ENCODE measurements at places on chromosomes 2 and 18.

GRCh38 chr18:42131066-42131929, 176.3 kb downstream of the PIK3C3 start:
- no peak for DNase-seq

DNA sequence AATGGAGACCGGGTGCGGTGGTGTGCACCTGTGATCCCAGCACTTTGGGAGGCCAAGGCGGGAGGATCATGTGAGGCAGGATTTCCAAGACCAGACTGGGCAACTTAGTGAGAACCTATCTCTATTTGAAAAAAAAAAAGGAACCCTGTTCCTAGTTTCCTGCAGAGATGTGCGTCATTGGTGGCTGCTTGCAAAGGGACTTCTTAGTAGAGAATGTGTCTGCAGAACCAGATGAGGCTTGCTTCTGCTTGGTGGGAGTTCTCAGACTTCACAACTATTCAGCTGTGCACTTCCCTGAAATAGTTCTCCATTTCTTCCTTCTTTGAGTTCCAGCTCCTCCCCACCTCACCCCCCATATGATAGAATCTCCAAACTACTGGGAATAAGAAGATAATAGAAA, 22.3 kb downstream of the ZCCHC2 start:
- no peak for DNase-seq

- DNase-seq, result peak; percentile 57
Measured at GRCh38 chr2:218168635-218169462, 2.1 kb upstream of the CXCR1 start.

DNA sequence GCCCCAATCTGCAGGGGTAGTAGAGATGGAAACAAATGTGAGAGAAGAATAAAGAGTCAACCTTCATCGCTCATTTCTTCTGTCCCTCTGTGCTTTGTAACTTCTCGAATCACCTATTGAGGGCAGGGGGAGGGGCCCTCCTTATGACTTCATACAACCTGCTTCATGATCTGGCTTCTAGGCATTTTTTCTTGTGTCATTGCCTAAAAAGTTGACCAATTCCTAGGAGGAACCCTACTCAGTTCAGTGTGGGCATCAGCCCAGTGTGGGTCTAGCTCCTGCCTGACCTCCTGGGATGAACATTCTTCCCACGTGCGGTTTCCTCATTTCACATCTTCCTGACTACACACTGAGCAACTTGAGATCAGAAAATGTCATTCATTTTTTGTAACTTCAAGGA, 46.3 kb upstream of the CREB1 start:
- DNase-seq, result no peak

DNA sequence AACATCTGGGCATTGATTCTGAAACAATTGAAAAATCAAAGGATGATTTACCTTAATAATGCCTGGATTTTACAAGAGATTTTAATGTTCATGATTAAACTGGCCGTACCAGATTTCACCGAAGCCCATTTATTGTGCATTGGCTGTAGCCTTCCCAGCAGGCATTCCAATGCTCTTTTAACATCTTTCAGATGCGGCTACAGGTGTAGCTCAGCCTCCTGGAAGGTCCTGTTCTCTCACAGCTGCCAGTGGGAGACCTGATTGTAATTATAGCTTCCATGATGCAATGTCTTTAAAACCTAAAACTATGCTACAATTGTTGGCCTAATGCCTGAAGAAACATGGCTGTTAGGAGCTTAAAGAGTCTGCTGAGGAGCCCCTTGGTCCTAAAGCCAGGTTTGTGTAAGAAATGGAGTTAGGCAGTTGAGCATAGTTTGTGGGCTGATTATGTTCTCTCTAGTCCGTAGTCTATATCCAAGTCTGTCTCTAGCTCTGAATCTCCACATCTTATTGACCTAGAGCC, 147.4 kb downstream of the CERS6 start:
- DNase-seq, result no peak

DNA sequence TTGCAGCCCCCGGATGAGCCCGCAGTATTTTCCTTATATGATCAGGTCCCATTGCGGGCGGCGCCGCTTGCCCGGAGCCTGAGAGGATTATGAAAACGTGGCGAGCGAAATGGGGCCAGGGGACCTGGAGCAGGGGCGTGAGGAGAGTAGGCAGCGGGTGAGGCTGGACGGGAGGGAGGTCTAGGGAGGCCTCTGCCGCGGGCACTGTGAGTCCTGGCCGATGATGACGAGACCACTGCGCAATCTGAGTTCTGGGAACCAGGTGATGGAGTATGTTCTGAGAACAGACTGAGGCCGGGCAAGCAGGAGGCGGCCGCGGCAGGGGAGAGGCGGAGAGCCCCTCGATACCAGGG, 790 bp upstream of the ACAA2 start:
- DNase-seq, result no peak

DNA sequence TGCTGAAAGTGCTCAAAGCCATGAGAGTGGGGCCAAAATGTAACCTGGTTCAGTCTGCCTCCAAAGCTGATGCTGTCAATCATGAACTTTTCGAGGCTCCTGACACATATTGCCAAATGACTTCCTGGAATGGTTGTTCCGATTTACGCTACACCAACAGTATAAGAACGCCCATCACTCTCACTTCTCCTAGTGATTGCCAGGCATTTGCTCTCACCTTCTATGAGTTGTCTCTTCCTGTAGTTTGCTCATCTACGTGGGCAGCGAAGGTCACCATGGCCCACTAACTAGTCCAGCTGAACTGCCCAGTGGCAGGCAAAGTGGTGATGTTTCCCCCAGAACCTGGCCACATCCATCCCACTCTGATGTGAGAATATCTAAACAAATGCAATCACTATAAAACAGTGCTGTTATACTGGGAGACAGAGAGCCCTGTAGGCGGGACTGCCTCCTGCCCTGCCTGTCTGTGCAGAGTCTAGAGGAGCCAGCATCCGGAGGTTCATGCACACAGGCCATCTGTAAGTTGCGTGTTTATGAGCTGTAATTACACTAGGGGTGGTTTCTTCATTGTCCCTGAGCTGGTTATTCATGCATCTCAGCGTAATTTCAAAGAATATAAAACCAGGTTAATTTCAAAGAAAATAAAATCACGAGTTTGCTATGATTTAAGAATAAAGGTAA, 8.8 kb upstream of the CABLES1 start:
- no peak for DNase-seq

DNA sequence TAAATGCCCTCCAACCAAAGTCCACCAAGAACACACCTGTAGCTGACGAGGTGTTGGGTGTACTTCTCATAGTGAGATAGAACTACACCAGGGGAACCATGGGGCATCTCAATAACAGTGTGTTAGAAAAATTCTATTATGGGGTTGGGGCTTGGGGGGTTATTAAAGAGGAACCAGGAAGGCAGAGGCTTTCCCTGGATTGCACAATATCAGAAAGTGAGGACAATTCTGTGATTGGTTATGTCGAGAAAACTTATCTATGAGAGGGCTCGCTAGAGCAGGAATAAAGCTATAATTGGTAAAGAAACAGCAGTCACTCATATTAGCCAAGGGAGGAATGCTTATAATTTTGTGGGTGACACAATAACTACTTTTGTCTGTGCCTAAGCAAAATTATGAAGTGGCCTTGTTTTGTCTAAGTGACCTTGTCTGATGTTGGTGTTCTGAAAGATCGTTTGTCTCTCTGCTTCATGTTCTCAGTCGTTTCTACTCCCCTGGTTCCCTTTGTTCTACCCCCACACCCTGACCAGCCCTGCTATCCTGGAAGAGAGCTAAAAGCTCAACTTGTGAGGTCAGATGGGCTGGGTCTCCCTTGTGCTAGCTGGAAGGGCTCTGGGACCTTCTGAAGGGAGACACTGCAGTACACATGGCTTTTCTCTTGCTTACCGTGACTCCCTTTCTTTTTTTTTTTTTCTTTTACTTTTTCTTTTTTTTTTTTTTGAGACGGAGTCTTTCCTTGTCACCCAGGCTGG, 21.6 kb upstream of the INO80C start:
- DNase-seq, result no peak

DNA sequence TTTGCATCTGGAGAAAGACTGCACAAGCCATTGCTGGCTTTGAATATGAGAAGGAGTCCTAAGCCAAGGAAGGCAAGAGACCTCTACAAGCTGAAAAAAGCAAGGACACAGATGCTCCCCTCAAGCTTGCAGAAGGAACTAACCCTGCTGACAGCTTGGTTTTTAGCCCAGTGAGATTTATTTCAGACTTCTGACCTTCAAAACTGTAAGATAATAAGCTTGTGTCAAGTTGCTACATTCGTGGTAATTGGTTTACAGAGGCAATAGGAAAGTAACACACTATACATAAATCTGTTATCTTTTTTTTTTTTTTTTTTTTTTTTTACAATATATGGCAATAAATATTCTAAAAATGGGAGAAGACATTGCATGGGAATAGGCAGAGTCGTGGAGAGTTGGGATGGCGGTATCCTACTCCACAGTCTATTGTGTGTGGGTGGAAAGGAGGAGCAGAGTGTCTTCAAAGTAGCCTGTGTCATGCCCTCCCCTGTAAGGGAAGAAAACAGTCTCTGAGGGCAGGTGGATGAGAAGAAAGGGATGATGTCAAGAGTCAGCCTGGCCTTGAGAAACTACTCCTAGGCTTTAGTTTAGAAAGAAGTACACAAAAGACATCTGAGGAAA, 196.9 kb downstream of the THSD7B start:
- no peak for DNase-seq

DNA sequence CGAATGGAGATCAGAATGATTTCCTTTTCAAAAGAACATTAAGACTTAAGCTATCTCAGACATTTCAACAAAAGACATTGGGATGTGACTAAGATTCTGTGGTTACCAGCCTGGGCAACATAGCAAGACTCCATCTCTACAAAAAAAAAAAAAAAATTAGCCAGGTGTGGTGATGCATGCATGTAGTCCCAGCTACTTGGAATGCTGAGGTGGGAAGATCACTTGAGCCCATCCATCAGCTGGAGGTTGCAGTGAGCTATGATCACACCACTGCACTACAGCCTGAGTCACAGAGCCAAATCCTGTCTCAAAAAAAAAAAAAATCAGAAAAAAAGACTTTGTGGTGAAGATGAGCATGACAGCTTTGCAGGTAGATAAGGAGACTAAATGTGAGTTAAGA, 12.8 kb downstream of the RNF103 start:
- no peak for DNase-seq

DNA sequence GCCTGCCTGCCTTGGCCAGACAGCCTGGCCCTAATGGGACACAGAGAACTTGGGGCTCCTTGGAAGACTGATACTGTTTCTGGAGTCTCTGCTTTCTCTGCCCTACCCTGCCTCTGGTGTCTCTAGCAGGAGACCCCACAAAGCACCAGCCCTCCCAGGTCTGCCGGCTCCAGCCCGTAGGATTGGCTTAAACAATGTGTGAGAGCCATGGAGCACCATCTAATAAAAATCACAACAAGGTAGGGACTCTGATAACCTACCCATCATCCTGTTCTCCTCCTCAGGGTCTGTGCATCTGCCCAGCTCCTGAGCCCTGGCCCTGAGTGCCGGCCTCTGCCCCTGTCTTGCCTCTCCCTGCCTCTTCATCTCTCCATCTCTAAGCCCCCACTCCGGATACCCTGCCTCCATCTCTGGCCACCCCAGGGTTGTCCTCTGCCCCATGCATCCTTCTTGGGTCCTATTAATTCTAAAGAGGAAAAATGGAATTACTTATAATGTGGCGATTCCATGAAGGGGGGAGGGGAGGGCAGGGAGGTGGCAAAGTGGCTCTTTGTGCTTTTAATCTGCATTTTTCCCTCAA, 1.2 kb upstream of the ECEL1 start:
- DNase-seq, result no peak

GRCh38 chr2:43026426-43027096, 199.8 kb downstream of the ZFP36L2 start:
- no peak for DNase-seq

- DNase-seq, result no peak
Measured at GRCh38 chr2:128241896-128242295, 76.8 kb downstream of the HS6ST1 start.
